ENCODE measurements at places on chromosomes 16 and 17.

GRCh38 chr16:23699100-23699499 is 13.9 kb downstream of the ERN2 start:
- DNase-seq, result no peak

- DNase-seq, result no peak
Measured at GRCh38 chr16:29877266-29877961, 14.4 kb upstream of the CDIPT start.

DNA sequence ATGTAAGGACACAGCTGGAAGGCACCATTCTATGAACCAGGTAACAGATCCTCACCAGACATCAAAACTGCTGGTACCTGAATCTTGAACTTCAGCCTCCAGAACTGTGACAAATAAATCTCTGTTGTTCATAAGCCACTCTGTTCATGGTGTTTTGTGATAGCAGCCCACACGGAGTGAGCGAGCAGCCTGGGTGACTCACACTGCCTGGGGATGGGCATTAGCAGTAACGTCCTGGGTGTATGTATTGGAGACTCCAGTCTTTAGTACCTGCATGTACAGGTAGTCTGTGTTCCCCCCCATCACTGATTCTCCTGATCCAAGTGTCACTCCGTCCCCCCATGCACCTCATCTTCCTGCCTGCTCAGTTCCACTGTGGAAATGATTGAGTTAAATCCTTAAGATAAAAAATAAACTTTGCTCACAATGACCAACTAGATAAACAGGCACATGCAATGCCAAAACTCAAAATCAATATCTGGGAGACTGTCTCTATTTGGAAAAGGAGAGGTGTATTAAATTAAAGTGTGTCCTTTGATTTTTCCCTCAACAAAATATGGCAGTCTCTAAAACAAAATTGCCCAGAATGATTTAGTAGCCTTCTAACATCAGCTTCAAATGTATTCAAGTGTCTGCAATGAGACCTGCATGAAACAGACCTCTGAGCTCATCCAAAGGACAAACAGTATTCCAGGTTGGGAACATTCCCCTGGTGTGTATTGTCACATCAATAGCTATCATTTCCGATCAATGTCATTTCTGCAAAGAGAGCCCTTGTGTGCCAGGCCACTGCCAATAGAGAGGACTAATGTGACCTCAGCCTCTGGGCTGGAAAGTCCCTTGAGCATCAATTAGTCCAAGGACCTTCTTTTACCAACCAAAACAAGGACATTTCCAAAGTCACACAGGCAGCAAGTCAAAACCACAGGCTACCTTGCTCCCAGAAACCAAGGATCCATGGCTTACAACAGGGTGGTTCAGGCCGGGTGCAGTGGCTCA is 12.2 kb upstream of the VAT1L start:
- DNase-seq, result no peak

GRCh38 chr17:4334776-4335584 is 31.5 kb downstream of the UBE2G1 start:
- DNase-seq, result no peak

GRCh38 chr16:29835926-29836325 is 15.7 kb downstream of the MVP start:
- DNase-seq, result no peak

DNA sequence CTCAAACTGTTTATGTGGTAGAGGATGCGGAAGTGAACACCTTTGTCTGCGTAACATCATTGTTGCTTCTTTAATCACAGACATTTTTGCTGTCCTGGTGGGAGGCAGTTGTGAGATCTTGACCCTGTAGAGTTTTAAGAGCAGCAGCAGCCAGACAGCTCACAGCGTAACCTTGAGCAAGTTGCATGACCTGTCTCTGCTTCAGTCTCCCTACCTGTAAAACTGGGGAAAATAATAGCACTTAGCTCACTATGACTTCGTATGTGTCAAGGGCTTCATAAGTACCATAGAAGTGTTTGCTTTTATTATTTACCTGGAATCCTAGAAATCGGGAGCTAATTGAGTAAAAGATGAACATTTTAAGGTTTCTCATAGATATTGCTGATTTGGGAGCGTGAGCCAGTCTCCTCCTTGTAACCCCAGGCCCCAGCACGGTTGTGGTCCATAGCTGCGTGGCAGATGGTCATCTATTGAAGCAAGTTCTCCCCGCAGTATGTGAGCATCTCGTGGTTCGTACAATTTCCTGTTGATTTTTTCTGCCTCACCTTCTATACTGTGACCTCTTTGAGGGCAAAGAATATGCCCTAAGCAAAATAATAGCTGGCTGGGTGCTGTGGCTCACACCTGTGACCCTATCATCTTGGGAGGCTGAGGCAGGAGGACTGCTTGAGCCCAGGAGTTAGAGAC is 34.4 kb downstream of the GPRC5B start:
- DNase-seq, result no peak

DNA sequence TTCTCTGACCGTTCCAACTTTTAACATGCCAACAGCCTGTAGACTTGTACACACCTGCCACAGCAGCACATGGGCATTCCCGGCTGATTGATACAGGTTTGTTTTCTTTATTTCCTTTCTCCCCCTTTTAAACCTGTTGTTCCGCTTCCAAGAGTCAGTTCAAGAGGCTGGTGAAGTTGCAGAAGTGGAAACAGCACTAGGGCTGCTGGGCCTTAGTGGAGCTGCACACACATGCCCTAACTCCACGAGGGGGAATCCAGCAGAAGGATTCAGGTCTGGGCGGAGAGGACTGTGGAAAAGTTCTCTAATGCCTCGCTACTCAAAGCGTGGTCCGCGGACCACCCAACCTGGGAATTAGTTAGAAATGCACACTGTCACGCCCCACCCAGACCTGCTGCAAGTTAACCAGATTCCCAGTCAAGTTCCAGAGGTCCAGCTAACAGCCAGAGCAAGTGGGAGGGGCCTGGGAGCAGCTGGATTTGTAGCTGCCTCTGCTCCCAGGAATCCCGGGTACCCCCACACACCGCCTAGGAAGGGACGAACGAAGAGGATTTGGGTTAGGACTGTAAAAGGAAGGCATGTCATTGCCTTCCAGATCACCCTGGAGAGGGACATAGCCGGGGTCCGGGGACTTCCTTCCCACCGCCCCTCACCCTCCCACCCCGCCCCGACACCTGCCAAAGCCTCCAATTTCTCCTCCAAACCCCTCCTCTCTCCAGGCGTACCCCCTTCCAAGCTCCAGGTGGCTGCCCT is 542 bp downstream of the SLC39A11 start:
- no peak for DNase-seq
